Activated T-cell treated with anti-CD3 and anti-CD28 coated beads for 1 hour (primary cell): ENCODE measurements at places on chromosomes 2 and 18.

DNA sequence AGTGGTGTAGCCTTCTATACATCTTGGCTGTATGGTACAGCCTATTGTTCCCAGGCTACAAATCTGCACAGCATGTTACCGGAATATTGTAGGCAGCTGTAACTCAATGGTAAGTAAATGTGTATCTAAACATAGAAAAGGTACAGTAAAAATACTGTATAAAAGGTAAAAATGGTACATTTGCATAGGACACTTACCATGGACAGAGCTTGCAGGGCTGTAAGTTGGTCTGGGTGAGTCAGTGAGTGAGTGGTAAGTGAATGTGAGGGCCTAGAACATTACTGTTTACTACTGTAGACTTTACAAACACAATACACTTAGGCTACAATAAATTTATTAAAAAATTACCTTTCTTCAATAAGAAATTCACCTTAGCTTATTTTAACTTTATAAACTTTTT lies 3.7 kb upstream of the MRPS9 start:
- DNase-seq: no peak

- DNase-seq: peak; percentile 76
Measured at GRCh38 chr2:10835052-10835970, 22.7 kb upstream of the PDIA6 start.

GRCh38 chr2:105746177-105747080 lies 1.7 kb downstream of the NCK2 start:
- peak; percentile 70 for DNase-seq

- no peak for DNase-seq
Measured at GRCh38 chr2:47043142-47043890, 111.8 kb downstream of the STPG4 start.

- DNase-seq: no peak
Measured at GRCh38 chr2:160977376-160977775, 182.9 kb upstream of the TANK start.

DNA sequence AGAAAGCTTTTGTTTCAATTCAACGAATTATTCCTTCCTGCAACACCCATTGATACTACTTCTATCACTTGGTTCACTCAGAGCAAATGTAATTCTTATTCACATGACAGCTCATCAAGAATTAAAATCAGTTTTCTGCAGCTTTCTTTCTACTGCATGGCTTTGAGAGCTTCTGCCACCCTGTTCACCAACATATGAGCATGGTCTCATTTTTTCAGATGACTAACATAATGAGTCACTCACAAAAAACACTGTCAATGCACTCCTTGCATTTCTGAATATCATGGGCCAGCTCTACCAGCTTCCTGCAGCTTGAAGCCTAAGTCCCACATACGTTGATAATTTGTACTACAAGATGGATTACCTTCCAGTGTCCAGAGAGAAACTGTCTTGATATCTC lies 342.9 kb downstream of the LRATD1 start:
- DNase-seq: no peak

- no peak for DNase-seq
Measured at GRCh38 chr2:15708865-15709820, 117.5 kb downstream of the DDX1 start.

DNA sequence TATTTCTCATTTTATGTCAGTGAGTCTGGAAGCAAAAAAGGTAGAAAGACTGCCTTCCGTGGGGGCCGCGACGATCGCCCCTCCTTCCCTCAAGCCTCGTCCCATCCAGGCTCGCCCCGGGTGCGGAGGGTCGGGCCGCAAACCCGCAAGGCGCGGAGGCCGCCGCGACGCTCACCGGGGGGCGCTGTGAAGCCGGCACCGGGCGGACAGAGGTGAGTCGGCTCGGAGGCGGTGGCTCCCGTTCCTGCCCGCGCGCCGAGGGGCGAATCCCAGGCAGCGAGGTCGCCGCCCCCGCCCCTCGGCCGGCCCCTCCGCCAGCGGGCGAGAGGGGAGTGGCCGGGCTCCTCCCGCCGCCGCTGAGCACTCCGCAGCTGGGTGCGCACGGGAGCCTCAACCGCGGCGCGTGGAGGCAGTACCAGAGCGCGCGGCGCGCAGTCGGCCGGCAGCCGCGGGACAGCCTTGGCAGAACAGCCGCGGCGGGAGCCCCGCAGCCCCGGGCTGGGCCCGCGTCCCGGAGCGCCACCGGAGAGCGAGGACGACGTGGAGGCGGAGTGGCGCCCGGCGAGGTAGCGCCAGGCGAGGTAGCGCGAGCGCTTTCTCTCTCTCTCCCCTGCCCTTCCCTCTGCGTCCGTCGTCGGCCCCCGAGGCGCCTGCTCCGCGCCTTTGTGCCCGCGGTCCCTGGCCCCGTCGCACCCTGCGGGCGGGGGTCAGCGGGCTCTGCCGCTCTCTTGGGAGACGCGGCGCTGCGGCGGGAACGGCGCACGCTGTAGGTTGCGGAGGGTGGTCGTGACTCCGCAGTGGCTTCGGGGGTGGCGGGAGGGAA lies at the start of gene MYO1B:
Gene MYO1B, plus strand, starts transcription at position 359 of the 823 bp plus-strand sequence. CDS start 31,492 bp downstream, outside the sequence.
- DNase-seq: no peak

DNA sequence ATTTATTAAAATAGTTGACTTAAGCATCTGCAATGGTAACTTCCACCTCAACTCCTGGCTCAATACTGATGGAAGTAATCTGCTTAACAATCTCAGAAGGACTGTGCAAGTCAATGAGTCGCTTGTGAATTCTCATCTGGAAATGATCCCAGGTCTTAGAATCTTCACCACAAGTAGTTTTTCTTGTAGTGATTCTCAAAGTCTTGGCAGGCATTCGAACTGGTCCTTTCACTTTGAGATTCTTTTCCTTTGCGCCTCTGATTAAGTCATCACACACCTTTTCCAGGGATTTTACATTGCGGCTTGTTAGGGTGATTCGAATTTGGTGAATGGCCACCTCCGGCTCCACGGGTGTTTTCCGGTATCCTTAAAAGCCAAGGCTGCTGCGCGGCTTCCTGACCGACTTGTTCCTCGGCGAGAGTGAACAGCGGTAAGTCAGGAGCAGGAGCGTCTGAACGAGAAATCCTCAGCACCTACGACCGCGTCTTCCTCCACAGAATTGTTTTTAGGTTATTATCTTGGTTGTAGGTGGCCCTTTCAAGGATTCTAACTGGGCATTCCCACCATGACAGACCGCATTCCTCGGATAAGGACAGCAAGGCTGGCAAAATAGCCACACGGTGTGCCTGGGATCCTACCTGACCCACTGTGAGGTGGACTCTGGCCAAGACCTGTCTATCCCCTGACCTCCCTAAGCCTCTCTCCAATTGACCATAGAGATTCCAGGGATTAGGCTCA lies 23.8 kb upstream of the SLC20A1 start:
- no peak for DNase-seq

DNA sequence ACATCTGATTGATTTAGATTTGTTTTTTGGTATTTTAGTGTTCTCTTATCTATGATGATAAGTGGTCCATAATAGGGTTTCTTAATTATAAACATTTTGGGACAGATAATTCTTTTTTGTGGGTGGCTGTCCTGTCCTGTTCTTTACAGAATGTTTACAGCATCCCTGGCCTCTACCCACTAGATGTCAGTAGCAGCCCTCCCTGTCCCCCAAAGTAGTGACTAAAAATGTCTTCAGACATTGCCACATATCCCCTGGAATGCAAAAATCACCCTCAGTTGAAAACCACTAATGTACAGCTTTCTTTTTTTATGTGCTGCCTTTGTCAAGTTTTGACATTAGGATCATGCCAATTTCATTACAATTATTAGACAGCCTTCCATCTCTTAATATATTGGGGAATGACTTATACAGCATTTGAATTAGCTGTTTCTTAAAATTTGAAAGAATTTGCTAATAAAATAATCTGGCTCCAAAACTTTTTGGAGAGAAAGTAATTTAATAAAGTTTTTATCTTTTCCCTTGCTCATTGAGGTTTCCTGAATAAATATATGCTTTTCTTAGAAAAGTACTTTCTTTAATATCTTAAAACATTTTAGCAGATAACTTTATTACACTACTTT lies 19.5 kb downstream of the WIPF1 start:
- no peak for DNase-seq

GRCh38 chr18:69664399-69664798 lies 263.7 kb downstream of the DOK6 start:
- no peak for DNase-seq

DNA sequence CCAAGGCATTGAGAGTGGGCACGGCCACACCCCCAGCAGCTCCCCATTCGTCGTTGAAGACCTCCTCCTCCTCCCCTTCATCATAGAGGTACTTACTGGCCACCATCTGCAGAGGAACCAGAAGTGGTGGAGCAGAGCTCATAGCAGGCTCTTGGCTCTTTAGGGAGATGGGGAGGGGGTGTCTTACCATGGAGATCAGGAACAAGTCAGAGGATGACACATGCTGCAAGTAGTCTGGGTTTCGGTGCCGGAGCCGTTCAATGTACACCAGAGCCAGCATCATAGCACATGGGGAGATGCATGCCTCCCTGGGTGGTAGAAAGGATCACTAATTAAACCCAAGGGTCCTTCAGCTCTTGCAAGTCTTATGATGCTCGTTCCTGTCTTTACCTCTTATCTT lies 1.9 kb downstream of the CNPPD1 start:
- DNase-seq: no peak

GRCh38 chr2:132443106-132443505 lies 26.5 kb downstream of the GPR39 start:
- no peak for DNase-seq

GRCh38 chr2:218043100-218043499 lies 26.0 kb upstream of the RUFY4 start:
- DNase-seq: no peak
